ENCODE measurements at places on chromosomes 4 and X.

DNA sequence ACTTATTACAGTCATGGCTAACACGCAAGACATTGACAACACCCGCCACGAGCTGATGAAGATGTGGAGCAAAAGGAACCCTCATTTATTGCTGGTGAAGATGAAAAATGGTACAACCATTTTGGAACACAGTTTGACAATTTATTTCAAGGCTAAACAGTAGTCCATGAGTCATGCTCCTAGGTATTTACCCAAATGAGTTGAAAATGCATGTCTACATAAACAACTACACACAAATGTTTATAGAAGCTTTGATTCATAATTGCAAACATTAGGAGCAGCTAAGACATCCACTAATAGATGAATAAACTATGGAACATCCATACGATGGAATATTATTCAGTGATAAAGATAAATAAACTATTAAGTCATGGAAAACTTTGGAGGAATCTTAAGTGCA, 580.1 kb downstream of the RAPGEF2 start:
- DNase-seq = no peak

DNA sequence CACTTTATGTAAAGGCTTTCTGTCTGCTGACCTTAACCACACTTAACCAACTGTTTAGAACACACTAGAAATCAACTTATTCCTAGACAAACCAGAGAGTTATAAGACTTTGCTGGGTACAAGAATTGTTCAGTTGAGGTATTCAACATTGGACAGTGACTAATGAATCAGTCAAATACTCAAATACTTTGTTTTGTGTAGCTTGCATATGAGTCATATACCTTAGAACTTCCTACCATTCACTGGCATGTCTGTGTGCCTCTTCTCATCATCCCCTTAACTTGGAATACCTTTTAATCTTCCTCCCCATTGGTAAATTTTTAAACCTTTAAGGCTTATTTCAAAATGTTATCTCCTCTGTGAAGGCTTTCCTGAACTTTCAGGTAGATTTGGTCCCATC, 708.8 kb upstream of the GRIA3 start:
- DNase-seq = no peak

- no peak for DNase-seq
These were observed 37.7 kb downstream of the SLC25A5 start for GRCh38 chrX:119505945-119506344.

- DNase-seq = no peak
These were observed 44.2 kb downstream of the MAML3 start for GRCh38 chr4:140109737-140110136.

DNA sequence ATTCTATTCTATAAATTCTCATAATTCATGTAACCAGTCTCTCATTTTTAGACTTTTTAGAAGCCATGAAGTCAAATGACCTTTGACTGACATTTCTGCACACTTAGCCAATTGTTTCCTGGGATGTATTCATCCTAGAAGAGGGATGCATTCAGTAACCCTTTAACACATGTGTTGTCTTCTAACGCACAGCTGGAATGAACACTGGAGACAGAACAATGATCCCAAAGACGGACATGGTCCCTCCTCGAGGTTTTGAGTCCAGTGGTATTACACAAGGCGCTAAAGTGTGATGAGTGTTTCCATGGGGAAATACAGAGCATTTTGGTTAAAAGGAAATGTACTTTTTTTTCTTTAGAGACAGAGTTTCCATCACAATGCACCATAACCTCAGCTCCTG, 39.8 kb upstream of the CLDN24 start:
- no peak for DNase-seq

GRCh38 chrX:39574178-39574577, 523.6 kb downstream of the BCOR start:
- no peak for DNase-seq

GRCh38 chrX:106874075-106874474, 29.1 kb downstream of the RIPPLY1 start:
- no peak for DNase-seq

DNA sequence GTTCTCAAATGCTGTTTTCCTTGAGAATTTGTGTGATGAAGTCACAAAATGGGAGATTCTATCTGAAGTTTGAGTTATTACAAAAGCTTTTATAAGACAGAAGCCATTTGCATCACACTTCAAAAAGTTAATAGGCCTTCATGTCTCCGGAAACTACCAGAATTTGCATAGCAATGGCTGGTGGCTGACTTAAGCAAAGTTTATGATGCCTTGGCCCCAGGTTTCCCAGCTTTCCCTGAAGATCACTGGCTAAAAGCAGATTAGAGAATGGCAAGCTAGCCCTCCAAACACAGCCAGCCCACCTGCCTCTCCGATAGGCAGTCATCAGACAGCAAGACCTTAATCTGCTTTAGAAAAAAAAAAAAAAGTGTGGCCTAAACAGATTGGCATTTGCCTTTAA, 197.8 kb downstream of the HS3ST1 start:
- DNase-seq = no peak

- no peak for DNase-seq
These were observed 4.3 kb downstream of the TMPRSS11E start for GRCh38 chr4:68451246-68452211.

GRCh38 chr4:175234162-175234561, 316.0 kb downstream of the ADAM29 start:
- DNase-seq = no peak

DNA sequence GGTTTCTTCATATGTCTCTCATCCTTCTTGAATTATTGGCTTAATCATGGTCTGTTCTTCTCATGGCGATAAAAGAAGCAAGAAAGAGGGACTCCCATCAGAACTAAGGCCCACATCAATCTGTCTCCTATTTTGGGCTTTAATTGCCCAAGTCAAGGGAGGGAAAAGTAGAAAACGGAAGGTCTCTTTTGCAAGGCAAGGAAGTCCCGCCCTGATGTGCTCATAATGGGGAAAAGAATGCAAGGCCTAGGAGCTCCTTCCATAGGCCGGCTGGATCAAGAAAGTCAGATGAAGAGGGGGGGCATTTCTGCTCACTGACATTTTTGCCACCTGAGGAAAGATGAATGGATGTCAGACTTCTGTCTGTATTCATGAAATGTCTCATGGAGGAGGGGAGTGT, 127.7 kb upstream of the RPS6KA3 start:
- no peak for DNase-seq

DNA sequence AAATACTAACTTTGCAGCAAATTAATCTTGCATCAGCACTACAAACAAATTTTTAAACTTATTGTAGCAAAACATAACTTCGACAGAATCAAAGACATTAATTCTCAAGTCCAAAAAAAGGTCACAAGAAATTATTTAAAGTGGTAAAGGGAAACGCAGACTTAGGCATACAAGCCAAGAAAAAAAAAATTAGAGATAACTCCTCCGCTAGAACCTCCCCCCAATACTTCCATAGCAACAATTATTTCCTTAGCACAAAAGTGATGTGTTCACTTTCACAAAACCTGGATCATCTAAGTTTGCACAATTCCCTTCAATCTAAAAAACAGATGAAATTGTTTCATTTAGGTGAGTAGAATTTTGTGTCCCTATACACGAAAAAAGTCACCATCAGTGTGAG, 1.1 kb downstream of the LRBA start:
- no peak for DNase-seq

DNA sequence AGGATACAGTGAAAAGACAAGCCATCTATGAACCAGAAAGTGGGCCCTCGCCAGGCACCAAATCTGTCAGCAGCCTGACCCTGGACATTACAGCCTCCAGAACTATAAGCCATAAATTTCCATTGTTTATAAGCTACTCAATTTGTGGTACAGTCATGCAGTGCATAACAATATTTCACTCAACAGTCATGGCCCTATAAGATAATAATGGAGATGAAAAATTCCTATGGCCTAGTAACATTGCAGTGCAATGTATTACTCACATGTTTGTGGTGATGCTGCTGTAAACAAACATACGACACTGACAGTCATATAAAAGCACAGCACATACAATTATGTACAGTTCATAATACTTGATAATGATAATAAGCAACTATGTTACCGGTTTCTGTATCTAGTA, 17.1 kb upstream of the TLR1 start:
- no peak for DNase-seq

GRCh38 chr4:40204507-40205258, 7.9 kb downstream of the RHOH start:
- DNase-seq = no peak

DNA sequence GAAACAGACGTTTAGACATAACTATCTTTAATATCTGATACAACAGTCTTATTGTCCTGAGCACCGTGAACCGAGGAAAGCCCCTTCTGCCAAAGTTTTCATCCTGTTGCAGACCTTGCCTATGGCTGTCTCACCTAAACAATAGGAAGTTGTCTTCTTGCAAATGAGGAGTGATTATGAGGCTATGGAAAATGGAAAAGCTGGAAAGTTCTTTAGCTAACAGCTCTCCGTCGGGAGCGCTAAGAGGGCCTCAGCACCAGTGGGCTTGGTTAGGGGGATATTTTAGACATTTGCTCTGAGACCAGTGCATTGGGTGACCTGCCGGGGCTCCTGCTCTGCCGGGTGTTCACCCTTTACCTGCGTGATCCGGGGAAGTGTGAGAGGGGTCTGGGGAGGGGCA, 28.4 kb downstream of the TMEM131L start:
- DNase-seq = no peak

GRCh38 chr4:159366966-159367780, 264.3 kb downstream of the RAPGEF2 start:
- no peak for DNase-seq

DNA sequence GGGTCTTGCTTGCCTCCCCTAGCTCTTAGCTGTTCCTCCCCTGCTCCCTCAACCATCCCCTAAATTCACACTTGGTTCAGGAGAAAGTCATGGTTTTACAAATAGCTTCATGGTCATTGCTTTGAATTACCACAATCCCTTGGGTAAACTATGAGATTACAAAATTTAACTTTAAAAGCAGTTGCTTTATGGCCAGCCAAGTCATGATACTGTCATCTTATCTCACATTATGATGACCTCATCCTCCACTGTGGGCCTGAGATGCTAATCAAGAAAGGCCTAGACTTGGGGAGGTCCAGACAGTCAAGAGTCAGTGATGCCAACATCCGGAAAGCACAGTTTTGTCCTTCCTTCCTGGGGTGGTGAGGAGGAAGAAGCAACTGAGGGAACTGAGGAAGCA, 10.5 kb upstream of the FGF16 start:
- DNase-seq = no peak

DNA sequence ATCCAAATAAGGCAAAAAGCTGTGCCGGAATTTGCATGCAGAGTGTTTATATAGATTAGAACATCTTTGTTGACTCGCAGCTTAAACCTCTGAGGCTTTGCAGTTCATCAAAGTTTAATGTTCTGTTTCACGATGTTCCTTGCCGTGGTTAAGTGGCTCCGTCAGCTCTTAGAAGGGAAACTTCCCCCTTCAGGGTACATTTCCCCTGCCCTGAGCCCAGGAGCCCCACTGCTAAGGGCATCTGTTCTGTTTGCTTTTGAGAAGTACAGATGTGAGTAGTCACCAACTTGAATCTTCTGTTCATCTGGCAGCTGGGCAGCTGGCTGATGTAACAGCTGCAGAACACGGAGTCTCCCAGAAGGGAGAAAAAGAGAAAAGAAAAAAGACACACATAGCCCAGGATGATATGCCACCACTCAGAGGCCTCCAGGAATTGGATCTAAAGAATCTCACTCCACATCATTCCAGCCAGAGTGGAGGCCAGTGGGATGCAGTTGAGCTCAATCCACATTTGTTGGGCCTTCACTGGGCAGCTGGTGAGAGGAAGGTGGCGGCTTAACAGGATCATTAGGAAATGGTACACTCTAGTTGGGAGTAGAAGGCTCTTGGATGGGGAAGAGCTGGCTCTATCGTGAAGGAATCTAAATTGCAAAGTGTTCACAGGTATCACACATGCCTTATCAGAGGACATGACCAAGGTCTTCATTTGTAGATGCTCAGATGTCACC, 178.7 kb upstream of the RBPJ start:
- DNase-seq = no peak

- no peak for DNase-seq
These were observed 106.8 kb downstream of the STOX2 start for GRCh38 chr4:184011826-184012380.

- no peak for DNase-seq
These were observed 206.9 kb downstream of the SPCS3 start for GRCh38 chr4:176526704-176527103.

All from stimulated activated CD4-positive, alpha-beta T cell treated with anti-CD3 and anti-CD28 coated beads, Interleukin-1b, Interleukin-23, amount 100 ng/mL, for 1 hour (primary cell).